ENCODE measurements at places on chromosomes 11 and 22.

DNA sequence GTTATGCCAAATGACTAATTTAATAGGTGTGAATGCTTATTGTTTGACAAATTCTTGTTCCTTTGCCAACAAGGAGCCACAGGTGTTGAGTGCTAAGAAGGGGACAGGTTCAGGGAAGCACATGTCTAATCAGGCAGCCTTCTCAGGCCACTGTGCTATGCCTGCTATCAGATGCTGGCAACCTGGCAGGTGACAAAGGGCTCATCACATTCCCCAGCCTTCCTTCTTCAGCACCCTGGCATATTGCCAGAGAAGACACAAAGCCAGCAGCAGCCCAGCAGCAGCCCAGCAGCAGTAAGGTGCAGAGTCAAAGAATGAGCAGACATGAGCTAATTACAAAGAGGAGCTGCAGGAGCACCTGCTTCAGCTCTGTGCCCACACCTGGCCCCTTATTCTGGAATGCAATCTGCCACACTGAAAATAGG lies 68.2 kb downstream of the GUCY1A2 start:
- H3K27ac ChIP-seq = no peak overlapping the region
- no peaks in the 10 kb centered on the region for H3K36me3 ChIP-seq
- ATAC-seq = no peak
- no peaks in the 10 kb centered on the region for H3K4me1 ChIP-seq
- H3K27me3 ChIP-seq = no peaks in the 10 kb centered on the region

DNA sequence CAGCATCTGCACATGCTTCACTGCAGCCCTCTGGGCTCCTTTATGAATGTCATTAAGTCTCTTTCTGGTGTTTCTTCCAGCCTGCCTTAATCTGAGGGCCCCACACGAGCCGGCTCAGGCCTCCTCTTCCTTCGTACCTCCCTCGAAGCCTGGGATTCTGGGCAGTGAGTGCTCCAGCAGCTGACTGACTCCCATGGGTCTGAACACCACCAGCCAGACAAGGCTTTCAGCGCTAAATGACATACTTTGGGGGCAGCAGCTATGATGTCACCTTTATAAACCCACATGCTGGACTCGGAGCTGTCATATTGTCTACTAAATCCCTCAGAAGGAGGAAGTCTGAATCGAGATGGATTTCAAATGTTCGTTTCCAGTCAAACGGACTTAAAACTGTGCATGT lies 127.1 kb downstream of the TRIM29 start:
- H3K27ac ChIP-seq = no peak overlapping the region
- peaks cover 43% of the 10 kb centered on the region for H3K27me3 ChIP-seq
- ATAC-seq = no peak

- no peaks in the 10 kb centered on the region for H3K4me1 ChIP-seq
- H3K36me3 ChIP-seq = peaks cover 7% of the 10 kb centered on the region
- no peak within 1 kb of the TSS for H3K27ac ChIP-seq
- peaks cover 39% of the 10 kb centered on the region for H3K27me3 ChIP-seq
Measured at GRCh38 chr22:19723232-19723982, at the start of gene GP1BB. Gene GP1BB (plus strand): TSS chr22:19723539. CDS start chr22:19723570, 31 bp downstream.

- no peak within 1 kb of the TSS for H3K27ac ChIP-seq
- H3K36me3 ChIP-seq = no peaks in the 10 kb centered on the region
- H3K4me3 ChIP-seq = no peak within 1 kb of the TSS
- peaks cover 16% of the 10 kb centered on the region for H3K27me3 ChIP-seq
Measured at GRCh38 chr22:22244316-22245250, at the start of gene VPREB1. Gene VPREB1 (plus strand): TSS chr22:22244786. CDS start chr22:22244814, 28 bp downstream.

DNA sequence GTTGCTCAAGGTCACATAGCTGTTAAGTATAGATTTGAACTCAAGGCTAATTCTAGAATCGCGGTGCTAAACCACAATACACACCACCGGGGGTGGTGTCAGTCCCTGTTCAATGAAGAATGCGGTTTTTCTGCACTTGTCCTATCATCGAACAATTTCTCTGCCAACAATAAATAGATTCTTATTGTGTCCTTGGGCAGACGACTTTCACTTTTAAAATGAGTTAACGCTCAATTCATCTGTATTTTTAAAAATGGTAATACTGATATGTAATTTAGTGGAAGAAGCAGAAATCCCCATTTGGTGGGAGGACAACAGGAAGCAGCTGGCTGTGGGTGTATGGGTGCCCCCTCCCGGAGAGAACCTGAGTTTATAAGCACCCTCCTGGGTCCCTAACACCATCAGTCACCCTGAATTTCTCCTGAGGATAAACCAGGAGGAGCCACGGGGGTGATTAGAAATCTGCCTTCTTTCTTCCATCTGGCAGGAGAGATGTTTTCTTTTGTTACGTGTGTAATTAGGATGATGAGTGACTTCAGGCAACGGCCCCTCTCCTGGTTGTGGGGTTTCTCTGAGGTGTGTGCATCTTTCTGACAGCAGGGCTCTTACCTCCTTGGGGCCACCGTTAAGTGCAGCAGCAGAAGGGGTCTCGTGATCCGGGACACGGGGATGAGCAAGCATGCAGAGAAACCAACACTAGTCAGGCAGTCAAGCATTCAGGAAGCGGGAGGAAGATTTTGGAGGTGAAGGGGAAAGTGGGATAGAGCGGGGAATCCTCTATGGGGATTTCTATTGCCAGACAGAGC lies 87.7 kb downstream of the GRAMD1B start:
- peak overlapping the region; percentile 13 for H3K27ac ChIP-seq
- peak overlapping the region; percentile 22 for H3K4me3 ChIP-seq
- peaks cover 24% of the 10 kb centered on the region for H3K4me1 ChIP-seq

DNA sequence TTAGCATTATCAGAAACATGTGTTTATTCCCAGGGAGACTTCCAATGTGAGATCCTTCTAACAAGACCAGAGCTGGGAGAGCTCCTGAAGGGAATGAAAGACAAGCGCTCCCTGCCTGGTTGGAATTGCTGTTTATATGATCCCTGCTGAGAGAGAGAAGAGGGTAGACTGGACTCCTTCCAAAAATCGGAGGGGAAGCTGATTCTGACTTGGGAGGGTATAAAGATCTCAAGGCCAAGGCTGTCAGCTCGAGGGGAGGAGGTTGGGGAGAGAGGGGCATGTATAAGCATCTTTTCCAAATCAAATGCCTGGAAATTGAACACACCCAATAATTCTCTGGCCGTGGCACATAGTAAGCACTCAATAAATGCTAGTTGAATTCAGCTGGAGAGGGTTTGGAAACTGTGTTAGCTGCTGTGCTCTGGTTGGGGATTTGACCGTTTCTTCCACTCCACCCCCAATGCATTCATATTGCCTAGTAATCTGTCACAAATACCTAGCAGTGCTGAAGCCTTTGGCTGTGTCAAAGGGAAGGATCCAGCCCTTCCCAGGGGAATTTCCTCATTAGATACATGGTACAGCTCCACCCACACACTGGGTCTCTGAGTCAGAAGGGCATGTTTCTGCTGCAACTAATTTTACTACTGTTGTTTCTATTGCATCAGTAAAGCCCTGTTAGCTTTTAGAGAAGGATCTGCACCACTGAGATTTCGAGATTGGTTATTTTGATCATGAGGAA lies 61.5 kb downstream of the CACNG2 start:
- no peak overlapping the region for H3K27ac ChIP-seq
- peaks cover 51% of the 10 kb centered on the region for H3K27me3 ChIP-seq
- no peak overlapping the region for H3K4me3 ChIP-seq
- ATAC-seq = peak; percentile 21
- no peaks in the 10 kb centered on the region for H3K4me1 ChIP-seq

- ATAC-seq = no peak
- H3K36me3 ChIP-seq = peaks cover 97% of the 10 kb centered on the region
- peaks cover 4% of the 10 kb centered on the region for H3K4me1 ChIP-seq
Measured at GRCh38 chr22:37472418-37473006, 13.7 kb downstream of the MFNG start.

DNA sequence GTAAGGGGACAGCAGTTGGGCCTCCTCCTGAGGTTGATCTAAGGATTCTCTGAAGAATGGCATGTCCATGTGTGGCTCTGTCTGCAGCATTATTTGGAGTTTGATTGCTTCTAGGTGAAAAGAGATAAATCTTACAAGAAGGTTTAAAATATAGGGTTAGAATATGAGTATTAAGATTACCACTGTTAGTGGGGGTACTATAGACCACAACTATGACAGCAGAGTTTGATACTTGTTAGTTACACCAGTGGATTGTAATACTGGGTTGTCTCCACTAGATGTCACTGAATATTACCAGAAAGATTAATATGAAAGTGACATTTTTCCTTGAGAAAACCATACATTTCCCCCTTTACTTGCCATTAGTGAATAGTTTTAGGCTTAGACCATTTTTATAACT lies 47.9 kb downstream of the ZNF280B start:
- no peak overlapping the region for H3K27ac ChIP-seq
- no peaks in the 10 kb centered on the region for H3K36me3 ChIP-seq
- no peak for ATAC-seq
- no peaks in the 10 kb centered on the region for H3K4me1 ChIP-seq
- H3K4me3 ChIP-seq = no peak overlapping the region
- H3K27me3 ChIP-seq = peaks cover 38% of the 10 kb centered on the region

- no peak overlapping the region for H3K4me3 ChIP-seq
- no peak overlapping the region for H3K27ac ChIP-seq
- peaks cover 6% of the 10 kb centered on the region for H3K4me1 ChIP-seq
- H3K27me3 ChIP-seq = no peaks in the 10 kb centered on the region
- peaks cover 97% of the 10 kb centered on the region for H3K36me3 ChIP-seq
Measured at GRCh38 chr11:114447892-114448291, 8.6 kb downstream of the REXO2 start.

DNA sequence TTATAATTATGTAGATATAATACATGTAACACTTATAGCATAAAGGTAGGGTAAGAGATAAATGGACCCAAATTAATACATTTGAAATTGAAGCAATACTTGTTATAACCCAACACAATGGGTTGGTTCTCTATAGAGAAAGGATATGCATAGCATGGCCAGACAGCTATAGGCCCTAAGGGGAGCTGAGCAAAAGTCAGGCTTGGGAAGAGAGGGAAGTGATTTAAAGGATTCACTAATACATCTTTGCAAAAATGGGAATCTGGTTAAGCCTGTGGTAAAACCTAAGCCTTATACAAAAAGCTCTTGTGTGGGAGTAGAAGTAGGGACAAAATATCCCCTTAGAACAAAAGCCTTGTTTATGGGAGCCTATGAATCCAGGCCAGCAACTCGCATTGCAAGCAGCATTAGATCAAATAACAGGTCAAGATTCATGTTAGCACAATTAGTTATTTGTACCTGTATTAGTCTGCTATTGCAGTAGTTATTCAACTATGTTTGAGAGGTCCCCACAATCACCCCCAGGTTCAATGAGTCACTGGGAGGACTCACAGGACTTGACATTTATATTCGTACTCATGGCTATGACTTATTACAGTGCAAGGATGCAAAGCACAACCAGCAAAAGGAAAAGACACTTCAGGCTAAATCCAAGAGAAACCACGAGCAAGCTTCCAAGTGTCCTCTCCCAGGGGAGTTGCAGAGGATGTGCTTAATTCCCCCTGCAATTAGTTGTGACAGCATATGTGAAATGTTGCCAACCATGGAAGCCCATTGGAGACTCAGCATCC lies 144.7 kb upstream of the LMO1 start:
- ATAC-seq = no peak
- H3K36me3 ChIP-seq = no peaks in the 10 kb centered on the region
- peaks cover under 1% of the 10 kb centered on the region for H3K27me3 ChIP-seq
- no peak overlapping the region for H3K27ac ChIP-seq
- H3K4me1 ChIP-seq = no peaks in the 10 kb centered on the region

DNA sequence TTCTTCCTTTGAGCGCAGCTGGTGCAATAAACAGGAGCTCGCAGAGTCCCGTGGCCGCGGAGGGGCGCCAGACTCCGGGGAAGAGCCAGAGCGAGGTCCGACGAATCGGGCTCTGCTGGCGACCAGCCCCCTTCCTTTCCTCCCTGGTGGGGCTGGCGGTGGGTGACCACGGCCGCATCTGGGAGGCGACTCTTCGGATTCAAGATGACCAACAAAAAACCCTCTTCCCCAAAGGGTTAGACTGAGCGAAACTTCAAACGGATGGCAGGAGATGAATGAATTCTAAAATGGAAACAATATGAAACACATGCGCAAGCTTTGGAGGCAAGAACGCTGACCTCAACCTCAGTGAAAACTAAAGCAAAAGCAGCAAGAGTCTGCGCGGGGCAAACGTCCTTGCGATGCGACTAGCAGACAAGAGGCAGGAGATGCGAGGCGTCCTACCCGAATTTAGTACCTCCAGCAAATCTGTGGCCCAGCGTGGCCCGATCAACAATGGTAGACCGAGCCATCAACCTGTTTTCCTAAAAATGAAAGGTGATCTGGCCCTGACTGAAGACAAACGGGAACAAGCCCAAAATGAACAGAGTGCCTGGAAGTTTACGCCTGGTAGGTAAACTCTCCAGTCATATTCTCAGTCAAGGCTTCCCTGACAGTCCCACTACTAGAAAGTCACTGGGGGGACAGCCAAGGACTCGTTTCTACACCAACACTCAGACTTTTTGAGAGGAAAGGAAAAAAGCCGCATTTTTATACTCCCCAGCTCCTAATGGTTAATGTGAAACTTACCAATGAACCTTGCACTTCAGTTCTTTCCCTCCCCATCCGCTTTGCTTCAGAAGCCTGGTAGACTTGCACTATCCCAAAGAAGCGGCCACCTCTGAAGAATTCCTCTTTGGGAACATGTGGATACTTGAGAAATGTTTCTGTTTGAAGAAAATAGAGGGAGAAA lies 11.6 kb downstream of the MMP3 start:
- H3K4me1 ChIP-seq = no peaks in the 10 kb centered on the region
- H3K27me3 ChIP-seq = peaks cover 35% of the 10 kb centered on the region
- no peak overlapping the region for H3K27ac ChIP-seq
- no peak overlapping the region for H3K4me3 ChIP-seq
- no peak for ATAC-seq

DNA sequence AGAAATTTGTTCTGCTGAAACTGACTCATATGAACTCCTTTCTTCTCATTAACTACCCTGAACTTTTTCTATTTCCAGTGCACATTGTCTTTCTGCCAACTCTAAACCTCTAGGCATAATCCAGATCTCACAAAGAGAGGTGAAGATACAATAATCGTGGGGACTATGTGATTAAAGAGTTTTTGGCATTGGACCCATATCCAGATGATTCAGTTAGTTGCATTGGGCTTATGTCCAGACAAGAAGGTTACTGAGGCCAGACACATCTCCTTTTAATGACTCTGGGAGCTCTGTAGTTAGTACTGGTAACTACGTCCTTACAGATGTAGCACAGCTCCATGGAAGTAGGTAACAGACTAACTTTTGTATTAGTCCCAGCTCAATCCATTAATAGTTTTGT lies 273.0 kb downstream of the CASP12 start:
- no peaks in the 10 kb centered on the region for H3K27me3 ChIP-seq
- H3K36me3 ChIP-seq = no peaks in the 10 kb centered on the region
- ATAC-seq = no peak

DNA sequence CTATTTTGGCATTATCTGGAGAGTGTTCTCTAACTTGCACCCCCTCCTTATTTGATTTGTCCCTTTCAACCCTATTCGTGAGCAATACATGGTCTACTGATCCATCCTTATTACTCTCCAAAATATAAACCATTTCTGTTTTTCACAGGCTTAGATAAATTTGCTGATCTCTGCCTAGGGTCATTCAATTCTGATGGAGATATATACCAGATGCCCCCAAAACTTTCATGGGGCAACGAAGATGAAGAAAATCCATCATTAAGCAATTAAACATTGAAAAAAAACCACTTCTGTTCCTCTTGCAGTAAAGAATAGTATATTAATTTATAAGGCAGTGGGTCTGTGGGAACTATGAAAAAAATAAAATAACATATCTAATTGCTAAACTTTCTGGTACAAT lies 313.4 kb downstream of the CASP12 start:
- no peak overlapping the region for H3K27ac ChIP-seq
- no peaks in the 10 kb centered on the region for H3K36me3 ChIP-seq
- ATAC-seq = no peak
- no peak overlapping the region for H3K4me3 ChIP-seq

GRCh38 chr11:57598831-57599155 lies 1.3 kb downstream of the SERPING1 start:
- H3K4me1 ChIP-seq = no peaks in the 10 kb centered on the region
- ATAC-seq = no peak
- H3K27me3 ChIP-seq = peaks cover 36% of the 10 kb centered on the region
- no peak overlapping the region for H3K4me3 ChIP-seq

Data from activated T-helper 17 cell treated with anti-CD3 and anti-CD28 coated beads, Interleukin-2, amount 50 U/mL, for 72 hours (primary cell).